WERI-Rb-1 (cell line): ENCODE measurements at places on chromosomes 4 and X.

DNA sequence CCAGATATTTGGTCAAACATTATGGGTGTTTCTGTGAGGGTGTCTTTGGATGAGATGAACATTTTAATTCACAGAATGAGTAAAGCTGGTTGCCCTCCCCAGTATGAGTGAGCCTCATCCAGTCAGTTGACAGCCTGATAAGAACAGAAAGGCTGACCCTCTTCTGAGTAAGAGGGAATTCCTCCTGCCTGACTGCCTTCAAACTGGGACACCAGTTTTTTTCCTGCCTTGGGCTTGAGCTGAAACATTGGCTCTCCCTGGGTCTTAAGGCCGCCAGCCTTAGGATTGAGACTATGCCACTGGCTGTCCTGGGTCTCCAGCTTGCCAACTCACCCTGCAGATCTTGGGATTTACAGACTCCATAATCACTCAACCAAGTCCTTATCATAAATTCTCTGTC lies 14.5 kb upstream of the MAML3 start:
- no peak for DNase-seq

DNA sequence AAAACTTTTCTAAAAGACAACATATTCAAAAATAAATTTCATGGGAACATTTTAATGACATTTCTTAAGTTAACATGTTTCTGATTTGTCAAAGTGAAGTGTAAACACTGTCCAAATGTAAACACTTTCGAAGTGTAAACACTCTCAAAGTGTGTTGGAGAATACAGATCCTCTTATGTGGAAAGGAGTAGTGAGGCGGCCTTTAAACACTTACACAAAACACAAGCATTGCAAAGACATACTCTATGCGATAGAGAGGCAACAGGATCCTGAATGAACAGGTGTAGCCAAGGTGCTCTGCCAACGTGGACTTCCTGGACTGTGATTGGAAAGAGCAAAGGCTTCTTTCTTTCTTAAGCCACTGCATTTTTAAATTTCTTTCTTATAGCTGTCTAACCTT lies 62.7 kb upstream of the PGM2 start:
- no peak for DNase-seq

DNA sequence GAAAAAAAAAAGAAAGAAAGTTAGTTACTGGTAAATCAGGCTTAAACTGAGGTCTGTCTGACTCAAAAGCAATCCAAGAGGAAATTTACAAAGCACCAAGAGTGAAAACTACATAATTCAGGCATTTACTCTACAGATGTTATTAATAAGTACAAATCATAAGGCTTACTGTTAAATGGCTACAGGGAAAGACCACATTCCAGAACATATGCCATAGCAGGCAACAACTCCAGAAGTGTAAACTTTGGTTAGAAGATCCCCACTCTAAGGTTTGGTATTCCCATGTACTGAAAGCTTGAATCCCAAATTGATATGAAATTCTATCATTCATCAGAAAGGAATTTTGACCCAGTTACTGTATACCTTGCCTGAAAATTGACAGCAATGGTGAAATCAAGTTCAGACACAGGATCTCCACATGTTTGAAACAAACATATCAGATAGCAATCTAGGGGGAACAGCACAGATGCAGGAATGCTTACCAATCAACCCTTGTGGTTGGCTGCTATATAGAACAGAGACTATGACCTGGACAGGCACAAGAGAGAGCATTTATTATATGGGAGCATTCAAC lies 6.6 kb downstream of the USP26 start:
- DNase-seq, result no peak

- DNase-seq, result no peak
Measured at GRCh38 chrX:100994352-100995281, 25.1 kb downstream of the ARL13A start.

DNA sequence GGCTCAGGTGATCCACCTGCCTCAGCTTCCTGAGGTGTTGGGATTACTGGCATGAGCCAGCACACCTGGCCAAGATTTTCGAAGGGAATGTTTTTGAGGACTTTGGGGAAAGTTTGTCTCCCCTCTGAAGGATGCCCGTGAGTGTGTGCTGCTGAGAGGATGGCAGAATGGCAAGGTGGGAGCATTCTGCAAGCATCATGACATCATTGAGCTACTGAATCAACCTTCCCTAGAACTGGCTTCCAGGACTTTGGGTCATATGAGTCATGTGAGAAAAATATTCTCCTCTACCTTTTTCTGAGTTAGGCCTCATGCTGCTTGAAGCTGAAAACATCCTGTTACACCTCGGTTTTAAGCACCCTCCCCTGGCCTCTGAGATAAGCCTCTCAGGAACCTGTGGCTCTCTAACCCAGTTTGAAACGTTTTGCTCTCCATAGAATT lies 31.0 kb downstream of the TMEM131L start:
- no peak for DNase-seq

GRCh38 chrX:23737413-23737812 lies 5.7 kb downstream of the ACOT9 start:
- no peak for DNase-seq

- no peak for DNase-seq
Measured at GRCh38 chr4:38154252-38154651, 194.1 kb downstream of the PTTG2 start.

DNA sequence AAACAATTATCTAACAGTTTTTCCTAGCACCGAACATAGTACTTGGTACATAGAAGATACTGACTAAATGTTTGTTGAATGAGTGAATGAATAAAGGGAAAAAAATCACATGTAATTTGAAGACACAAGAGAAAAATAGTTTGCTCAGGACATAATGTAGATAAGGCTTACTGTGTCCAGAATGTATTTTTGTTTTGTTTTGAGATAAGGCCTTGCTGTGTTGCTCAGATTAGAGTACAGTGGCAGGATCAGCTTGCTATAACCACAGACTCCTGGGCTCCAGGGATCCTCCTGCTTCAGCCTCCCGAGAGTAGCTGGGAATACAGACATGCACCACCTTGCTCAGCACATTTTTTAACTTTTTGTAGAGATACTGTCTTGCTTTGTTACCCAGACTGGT lies 6.5 kb downstream of the FAM199X start:
- DNase-seq, result no peak

- no peak for DNase-seq
Measured at GRCh38 chrX:113728937-113729336, 854.9 kb upstream of the HTR2C start.

- no peak for DNase-seq
Measured at GRCh38 chrX:40501164-40501855, 79.5 kb upstream of the ATP6AP2 start.

DNA sequence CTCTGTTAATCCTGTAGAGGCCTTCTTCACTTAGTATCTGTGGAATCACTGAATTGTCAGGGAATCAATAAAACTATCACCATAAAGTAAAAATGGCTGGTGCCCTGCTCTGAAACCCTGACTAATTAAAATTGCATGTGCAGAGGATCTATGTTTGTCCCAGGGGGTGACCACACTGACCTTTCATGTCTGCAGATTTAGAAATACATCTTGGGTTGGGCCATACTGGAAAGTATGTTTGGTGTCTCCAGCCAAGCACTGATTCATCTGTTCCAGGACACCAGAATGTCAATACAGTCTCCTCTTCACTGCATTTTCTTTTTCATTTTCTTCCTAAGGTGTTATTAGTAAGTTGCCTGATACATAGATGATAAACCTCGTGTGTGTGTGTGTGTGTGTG lies 490.9 kb upstream of the INTU start:
- DNase-seq, result no peak

GRCh38 chrX:148567229-148567628 lies 66.8 kb downstream of the AFF2 start:
- DNase-seq, result no peak

DNA sequence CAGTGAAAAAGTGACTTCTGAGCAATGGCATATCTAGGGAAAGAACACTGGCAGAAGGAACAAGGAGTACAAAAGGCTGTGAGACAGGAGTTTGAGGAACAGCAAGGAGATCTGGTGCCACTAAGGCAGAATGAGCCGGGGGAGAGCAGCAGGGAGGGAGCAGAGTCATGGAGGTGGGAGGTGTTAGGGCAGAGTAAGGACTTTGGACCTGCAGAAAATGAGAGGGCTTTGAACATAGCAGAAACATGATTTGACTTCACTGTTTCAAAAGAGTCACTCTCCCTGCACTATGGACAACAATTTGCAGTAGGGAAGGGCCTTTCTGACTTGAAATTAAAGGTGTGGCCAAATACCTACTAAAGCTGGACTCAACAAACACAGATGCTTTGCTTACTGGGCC lies 356.2 kb downstream of the ADGRL3 start:
- DNase-seq, result no peak

DNA sequence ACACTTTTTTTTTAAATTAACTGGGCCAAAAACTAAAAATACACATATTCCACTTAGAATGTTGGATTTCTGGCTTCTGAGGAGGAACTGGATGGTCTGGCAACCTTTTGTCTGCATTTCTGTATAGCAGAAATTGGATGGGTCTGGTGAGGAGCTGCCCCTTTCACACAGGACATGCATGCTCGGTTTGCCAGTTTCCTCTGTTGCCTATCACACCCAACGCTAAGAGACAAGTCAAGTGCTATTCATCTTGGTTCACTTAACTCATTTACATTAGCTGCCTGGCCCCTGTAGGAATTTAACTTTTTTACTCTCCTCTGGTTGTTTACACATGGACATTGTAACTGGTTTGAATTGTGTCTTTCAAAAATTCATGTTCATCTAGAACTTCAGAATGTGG lies 195.7 kb downstream of the PACRGL start:
- no peak for DNase-seq

DNA sequence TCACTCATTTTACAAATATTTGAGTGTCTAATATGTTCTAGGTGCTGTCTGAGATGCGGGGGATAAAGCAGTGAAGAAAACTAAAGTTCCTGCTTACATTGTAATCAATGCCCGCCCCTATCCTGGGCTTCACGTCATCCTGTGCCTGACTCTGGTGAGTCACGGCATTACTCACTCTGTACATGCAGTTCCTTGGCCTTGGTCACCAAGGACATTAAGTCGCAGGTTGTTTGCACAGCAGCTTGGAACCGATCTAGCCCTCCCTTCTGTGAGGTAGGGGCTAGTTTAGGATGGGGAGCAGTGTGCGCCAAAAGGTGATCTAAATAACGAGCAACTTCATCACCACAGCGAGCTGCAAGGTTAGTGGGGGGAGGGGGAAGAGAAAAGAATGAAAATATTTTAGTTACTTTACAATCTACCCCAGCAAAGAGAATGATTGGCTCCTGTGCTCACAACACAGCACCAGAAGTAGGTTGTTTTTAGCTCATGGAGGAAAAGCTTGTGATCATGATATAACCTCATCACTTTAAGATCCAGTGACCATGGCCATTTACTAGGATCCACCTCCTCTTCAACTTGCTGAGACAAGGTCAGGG lies 48.0 kb upstream of the HDAC8 start:
- DNase-seq, result no peak

GRCh38 chrX:54359408-54359807 lies 1.6 kb upstream of the WNK3 start:
- no peak for DNase-seq

GRCh38 chr4:1726146-1726934 lies 5.0 kb downstream of the TACC3 start:
- peak; percentile 94 for DNase-seq

DNA sequence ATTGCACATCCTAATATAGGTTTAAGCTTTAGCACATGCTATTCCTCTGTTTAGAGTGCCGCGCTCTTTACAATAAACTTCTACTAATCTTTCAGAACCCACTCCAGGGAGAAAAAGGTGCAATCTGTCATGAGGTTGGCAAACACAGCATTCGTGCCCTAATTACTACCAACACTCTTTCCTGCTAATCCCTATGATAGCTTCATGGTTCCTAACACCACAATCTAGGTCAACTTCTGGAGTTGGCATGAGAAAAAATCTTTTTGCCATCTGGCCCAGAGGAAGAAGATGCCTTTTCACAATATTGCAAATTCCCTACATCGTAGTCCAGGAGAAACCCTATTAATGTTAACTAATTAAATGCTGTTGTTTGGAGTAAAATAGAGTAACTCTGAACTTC lies 39.6 kb downstream of the TMA16 start:
- DNase-seq, result no peak

DNA sequence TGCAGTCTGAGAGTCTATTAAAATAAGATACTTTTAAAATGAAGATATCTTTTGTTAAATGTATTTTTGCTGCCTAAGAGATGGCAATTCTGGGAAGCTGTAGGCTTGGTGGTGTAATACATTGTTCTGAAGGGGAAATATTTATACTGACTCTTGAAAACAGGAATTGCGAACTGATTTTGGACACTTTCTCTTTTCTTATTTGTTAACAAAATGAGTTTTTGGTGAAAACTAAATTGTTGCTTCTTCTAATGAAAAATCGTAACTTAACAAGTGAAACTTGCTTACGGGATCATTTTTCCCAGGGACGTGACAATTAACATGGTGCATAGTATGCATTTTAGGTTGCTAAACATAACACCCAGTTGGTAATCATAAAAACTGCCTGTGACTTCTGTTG lies 71.0 kb downstream of the RAPGEF2 start:
- DNase-seq, result no peak

DNA sequence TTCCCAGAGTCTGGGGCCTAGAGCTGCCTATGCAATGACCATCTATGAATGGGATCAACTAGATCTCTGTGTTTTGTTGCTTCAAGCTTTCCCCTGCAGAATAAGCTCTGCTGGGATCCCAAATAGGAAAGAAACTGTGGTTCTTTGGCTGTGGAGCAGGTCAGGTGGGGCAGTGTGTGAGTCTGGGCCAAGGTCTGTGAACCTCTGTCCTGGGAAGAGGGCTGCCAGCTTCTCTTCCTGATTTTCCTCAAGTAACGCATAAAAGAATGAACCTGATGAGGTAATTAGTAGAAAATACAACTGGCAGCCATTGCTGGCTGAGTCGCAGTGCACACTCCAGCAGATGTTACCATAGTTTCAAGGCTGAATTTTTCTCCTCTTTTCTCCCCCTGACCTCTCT lies 4.6 kb upstream of the PIN4 start:
- DNase-seq, result no peak

GRCh38 chr4:7647600-7648543 lies 213.1 kb upstream of the PSAPL1 start:
- DNase-seq, result no peak

DNA sequence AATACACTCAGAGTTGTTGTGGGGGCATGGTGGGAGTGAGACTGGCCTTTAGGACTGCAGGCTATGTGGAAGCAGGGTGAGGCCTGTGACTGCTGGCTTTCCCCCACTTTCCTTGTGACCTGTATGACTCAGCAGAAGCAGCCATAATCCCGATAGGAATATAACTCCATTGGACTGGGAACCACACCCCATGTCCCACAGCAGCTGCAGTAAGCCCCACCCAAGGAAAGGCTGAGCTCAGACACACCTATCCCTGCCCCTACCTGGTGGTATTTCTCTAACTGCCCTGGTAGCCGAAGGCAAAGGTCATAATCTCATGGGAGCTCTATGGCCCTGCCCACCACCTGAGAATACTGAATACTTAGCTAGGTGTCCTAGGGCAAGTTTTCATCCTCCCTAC lies 169.3 kb downstream of the GC start:
- DNase-seq, result no peak
